ENCODE measurements at places on chromosomes 16 and 17.

GRCh38 chr17:50210240-50211225, 9.1 kb upstream of the COL1A1 start:
- DNase-seq = peak; percentile 95

DNA sequence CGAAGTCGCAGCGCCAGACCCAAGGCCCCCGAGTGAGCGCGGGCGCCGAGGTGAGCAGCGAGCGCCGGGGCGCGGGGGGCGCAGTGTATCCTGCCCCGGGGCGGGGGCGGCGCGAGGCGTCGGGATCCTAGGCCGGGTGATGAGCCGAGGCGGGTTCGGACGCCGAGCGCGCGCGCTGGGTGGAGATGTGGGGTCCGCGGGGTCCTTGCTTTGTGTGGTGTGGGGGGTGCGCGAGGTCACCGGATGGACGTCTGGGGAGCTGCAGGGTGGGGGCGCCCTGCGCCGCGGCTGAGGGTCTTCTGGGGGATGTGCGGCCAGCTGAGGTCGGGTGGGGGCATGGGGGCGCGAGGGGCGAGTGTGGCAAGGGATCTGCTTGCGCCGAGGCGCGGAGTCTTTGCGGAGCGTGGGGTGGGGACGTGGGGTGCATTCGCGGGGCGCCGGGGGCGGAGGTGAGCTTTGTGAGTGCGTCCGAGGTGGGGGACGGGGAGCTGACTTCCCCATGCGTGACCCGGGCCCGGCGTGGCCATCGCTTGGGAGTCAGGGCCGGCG, 560 bp downstream of the RAI1 start:
- no peak for DNase-seq

DNA sequence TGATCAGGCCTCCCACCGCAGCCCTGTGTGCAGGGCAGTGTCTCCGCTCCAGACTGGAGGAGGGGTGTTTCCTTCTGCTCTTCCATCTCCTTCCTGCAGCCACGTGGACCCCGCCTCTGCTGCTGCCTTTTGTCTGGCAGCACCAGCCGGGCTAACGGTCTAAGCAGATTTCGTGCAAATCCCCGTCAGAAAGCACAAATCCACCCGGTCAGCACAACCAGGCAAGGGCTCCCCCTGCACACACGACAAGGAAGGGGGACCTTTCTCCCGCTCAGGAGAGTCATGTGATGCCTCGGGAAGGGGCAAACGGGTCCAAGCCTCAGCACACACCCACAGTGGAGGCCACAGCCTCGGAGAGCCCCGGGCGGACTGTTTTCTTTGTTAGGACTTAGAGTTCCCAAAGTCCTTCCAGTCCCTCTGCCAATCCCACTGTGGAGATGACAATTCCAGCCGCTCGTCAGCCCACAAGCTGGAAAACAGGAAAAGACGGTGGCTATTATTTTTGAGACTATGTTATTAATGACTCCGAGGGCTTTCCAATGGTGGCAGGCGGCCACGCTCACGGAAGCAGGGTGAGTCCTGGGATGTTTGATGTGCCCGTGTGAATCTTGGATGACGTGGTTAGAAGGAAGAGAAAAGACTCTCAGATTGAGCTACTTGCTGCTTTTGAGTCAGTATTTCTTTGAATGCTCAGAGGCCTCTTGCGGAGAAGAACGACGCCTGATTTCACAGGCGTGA, 22.5 kb upstream of the MEAK7 start:
- DNase-seq = no peak

GRCh38 chr16:50261160-50261706, 5.1 kb upstream of the ADCY7 start:
- DNase-seq = no peak

DNA sequence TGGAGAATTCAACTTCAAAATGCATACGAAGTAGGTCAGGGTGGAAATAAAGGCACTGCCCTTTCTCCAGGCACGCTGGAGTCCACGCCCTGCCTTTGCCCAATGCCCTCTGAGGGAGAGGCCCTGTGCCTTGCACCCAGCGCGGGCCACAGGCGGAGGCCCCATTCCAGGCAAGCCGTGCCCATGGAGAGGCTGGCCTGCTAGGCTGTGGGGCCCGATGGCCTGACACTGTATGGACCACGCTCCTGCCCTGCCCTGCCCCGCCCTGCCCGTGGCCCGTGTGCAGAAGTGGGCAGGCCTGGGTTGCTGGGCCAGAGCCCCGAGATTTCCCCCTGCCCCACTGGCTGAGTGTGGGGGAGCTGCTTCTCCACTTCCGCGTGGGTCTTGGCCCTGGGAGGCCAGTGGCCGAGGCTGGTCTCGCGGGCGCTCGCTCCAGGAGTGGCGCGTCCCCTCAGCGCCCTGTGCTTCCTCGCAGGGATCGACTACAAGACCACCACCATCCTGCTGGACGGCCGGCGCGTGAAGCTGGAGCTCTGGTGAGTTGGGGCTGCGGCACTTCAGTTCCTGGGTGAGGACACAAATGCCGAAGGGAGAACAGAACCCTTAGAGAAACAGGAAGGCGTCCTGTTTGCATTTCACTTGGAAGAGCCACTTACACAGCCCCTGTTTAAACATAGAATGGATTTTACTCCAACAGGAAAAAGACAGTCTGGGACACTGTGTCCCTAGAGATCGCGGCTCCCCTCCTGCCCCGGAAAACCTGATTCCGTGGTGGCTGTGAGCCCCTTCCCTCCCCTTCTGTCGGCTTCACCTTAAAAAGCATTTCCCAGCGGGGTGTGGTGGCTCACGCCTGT, 13.8 kb upstream of the WFIKKN1 start:
- no peak for DNase-seq

GRCh38 chr16:54595621-54596020, 309.0 kb upstream of the IRX3 start:
- DNase-seq = no peak

GRCh38 chr17:33292981-33293867, at the start of gene ASIC2:
TSS of gene ASIC2 (minus strand) at chr17:33293295.
- no peak for DNase-seq

GRCh38 chr16:89422905-89423630, 67.3 kb downstream of the ANKRD11 start:
- peak; percentile 8 for DNase-seq

Measured in HS-5 (cell line).